Mesenteric fat pad (tissue), 1 donor: ENCODE measurements at places on chromosomes 4 and X.

DNA sequence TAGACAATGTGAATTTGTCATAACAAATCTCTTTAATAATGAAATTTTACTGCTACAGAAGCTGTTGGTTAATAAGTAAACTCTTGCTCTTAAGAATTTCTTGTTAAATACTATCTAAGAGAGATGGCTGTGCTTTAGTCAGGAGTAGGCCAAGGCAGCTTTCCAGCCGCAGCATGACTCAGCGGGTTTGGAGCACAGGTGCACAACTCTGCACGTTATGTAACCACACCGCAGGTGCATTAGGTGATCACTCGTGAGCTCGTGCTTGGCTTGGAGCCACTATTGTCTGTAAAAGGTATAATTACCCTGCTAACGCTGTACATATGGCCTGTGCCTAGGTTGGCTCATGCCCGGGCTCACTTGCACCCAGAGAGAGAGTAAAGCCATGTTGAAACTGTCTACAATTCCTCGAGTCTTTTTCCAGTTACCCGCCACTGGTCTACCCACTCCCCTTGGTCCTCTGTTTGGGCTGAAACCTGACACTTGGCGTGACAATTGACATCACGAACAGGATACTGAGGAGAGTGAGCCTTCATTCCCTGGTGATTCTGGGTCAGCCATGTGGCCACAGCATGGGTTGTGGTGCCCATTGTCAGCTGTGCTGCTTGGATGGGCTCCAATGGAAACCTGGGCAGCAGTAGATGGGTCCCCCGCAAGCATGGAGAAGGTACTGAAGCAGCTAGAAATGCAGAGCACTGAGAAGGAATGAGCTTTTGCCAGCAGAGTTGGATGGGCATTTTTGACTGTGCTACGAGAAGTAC is 18.4 kb upstream of the ANAPC4 start:
- no peak for DNase-seq

- DNase-seq = no peak
Observed at GRCh38 chr4:21884615-21885014, 64.0 kb downstream of the KCNIP4 start.

DNA sequence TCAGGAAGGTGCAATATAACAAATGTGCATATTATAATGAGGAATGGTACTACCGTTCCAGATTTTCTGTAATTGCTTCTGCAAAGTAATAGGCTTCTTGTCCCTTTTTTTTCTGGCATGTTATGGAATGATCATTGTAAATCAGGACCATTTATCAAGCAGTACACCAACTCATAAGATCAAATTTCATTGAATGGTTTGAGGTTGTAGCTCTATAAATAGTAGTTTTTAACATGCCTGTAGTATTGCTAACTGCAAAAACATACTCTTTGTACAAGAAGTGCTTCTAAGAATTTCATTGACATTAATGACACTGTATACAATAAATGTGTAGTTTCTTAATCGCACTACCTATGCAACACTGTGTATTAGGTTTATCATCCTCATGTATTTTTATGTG is 12.6 kb downstream of the IBSP start:
- DNase-seq = no peak

DNA sequence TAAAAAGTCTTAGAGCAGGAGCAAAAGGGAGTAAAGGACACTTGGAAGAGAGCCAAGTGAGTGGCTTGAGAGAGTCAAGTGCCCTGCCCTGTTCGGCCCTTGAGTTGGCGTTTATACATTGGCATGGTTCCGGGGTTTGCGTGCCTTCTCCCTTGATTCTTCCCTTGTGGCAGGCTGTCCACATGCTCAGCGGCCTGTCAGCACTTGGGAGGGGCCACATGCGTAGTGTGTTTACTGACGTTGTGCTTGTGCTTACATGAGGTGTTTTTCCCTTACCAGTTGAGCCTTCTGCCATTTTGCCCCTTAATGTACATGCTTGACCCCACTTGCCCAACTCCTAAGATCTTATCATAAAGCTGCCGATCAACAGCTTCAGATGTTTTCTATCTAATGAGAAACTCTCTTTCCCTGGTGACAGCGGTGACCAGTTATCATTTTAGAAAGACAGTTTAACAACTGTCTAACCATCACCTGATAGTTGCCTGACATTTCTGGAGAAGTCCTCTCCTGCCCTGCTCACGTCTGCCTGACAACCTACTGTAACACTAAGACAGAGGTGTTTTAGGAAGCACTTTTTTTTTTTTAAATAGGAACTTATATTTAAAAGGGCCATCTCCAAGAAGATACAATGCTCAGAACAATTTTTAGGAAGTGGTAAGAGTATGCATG is 49.5 kb upstream of the GC start:
- DNase-seq = no peak

DNA sequence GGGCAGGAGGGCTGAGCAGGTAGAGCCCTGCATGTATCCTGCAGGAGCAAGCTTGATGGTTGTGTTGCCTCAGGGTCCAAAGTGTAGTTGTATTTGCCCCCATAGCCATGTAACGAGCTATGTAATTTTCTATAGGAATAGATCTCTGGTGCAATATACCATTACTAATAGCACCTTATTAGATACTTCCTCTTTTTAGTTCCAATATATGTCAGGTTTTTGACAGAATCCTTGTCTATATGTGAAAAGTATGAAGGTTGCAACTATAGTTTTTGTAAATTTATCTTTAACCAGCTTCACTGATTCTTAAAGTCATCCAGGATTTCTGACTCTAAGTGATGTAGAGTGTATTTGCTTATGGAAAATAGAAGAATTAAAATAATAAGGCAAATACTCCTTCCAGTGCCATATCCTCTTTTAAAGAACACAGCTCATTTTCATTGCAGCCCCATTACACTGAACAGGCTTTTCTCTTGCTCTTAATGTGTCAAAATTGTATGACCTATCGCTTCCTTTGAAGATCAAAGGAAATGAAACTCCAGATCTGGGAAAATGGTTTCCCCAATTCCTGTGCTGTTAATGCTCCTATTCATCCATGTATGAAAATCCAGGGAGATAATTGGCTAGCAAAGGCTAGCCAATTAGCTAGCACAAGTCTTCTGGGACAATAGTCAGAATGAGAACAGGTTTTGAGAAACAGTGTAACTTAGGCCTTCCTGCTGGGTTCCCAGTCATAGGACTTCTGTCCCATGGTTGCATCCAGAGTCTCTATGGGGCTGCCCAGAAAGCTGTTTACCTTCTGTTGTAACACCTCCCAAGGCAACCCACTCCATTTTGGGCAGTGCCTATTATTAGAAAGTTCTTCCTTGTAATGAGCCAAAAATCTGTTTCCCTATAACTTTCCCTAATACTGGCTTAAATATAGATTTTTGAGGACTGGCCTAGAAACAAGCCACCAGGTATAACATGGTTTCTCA is 90.6 kb downstream of the TSPAN7 start:
- no peak for DNase-seq

DNA sequence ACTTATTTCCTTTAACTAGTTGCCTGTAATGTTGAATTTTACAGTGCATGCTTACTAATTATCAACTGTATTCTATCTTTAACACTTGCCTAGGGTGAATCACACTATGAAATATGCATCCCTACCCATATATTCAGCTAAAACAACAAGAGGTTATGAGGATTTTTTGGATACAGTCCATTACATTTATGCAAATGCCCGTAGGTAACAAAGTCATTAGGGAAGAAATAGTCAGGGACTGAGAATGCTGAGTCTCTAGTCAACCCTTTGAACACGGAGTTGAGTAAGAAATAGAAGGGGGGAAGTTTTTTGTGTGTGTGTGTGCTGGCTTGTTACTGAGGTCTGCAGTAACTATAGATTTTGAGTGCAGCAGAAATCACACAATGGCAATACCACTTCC is 26.1 kb upstream of the CBLL2 start:
- DNase-seq = no peak

DNA sequence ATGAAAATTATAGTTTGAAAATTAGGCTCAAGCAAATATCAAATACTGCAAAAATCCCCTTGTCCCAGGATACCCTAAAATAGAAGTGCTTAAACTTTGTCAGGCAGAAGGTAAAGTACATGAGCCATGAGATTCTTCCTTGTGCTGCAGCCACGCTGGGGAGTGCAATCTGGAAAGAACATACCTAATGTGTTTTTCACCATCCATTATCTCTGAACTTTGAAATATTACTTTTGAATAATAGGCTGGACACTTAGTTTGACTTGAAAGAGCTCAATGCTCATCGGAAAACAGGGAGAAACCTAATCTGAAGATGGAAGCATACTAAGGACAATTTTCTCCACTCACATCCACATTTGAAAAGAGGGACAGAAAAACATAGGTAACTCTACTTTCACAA is 18.9 kb downstream of the THAP9 start:
- DNase-seq = no peak

- no peak for DNase-seq
Observed at GRCh38 chr4:158816955-158817354, 48.1 kb downstream of the FNIP2 start.

DNA sequence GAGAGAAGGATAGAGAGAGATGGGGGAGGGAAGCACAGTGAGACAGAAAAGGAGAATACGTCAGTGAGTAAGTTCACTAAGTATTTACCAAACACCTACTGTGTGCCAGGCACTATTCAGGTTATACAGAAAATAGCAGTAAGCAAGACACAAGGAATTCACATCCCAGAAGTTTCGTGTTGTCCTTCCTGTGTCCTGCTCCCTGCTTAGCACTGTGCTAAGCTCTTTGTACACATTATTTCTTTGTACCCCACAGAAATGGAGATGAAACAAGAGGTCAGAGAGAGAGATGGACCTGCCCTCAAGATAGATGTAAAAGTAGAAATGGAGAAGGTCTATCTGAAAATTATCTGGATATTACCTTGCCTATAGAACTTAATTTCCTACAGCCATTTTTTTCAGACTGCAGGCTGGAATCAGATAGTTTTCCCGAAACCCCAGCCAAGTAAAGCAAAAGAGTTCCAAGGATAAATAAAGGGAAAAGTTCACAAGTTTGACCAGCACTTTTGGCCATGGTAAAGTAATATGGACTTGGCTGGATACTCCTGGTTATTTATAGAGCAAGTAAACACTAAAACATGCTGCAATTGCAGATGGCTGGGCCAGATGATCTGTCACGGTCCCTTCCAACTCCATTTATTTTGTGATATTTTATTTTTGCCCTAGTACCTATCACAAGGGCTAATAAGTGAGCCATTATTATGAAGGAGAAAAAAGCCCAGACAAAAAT is 353.7 kb upstream of the SLC7A11 start:
- DNase-seq = no peak

DNA sequence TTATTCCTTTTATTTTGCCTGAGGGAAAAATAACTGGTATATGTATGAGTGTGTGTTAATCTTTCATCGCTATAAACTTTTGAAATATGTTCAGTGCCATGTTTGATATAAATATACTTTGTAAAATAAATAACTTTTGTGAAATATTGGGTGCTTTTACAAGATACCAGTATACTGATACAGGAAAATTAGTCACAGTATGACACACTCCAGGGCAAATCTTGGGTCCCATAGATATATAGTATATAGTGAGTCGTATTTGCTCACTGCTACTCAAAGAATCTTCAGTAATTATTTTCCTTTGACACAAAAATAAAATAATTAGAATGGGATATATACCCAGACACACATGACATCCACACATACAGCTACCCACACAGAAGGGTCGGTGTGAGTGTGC is 472.3 kb downstream of the GRID2 start:
- no peak for DNase-seq
